Tibial nerve (tissue), 4 donors: ENCODE measurements at places on chromosomes 13 and 19.

DNA sequence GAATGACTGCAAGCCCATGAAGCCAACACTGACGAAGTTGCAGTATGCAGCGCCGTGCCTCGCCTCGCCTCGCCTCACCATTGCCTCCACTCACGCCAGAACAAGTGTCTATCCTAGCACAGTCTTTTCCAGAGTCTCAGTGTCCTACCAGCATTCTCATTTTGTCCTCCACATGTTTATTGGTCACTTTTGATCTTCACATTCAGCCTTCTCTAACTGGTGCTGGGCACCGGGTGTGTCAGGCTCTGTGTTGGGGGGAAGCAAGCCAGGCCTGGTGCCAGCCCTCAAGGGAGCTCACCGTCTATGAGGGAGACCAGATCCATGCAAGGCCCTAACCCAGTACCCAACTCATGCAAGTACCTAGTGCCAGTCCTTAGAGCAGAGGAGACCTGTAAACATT is 69.7 kb upstream of the GPR183 start:
- DNase-seq = no peak

DNA sequence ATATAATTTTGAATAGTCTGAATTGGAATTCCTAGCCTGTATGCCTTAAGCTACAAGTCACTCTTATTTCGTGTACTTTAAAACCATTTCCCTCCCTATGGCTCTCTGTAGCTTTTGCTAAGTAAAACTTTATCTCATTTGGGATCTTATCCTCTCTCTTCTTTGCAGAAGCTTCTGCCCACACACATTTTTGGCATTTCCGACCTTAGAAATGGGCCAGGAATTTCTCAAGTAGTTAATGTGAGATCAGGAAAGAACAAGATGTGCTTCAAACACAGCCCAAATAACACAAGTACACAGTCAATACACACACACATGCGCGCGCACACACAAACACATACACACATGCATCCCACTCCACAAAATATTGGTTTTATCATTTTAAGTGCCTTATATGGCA is 931.0 kb upstream of the MIR17HG start:
- DNase-seq = peak; percentile 7

DNA sequence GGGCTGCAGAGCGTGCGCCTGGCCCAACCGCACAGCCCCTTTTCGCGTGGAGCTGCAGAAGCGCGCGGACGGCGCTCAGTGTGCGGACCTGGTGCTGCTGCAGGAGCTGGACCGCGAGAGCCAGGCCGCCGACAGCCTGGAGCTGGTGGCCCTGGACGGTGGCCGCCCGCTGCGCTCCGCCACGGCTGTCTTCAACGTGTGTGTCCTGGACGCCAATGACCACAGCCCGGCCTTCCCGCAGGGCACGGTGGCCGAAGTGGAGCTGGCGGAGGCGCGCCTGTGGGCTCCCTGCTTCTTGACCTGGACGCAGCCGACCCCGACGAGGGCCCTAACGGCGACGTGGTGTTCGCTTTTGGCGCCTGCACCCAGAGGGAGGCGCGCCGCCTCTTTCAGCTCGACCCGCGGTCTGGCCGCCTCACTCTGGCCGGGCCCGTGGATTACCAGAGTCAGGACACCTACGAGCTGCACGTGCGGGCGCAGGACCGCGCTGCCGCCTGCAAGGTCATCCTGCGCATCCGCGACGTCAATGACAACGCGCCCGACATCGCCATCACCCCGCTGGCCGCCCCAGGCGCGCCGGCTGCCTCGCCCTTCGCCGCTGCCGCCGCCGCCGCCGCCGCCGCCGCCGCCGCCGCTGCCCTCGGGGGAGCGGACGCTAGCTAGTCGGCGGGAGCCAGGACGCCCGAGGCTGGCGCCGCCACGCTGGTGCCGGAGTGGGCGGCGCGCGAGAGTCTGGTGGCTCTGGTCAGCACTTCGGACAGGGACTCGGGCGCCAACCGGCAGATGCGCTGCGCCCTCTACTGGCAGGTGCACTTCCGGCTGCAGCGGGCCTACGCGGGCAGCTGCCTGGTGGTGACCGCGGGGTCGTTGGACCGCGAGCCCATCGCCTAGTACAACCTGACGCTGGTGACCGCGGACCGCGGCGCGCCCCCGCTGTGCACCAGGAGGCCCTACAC is 172.2 kb downstream of the OLFM4 start:
- no peak for DNase-seq

GRCh38 chr19:49149652-49150105 is 5.5 kb downstream of the HRC start:
- DNase-seq = peak; percentile 55

DNA sequence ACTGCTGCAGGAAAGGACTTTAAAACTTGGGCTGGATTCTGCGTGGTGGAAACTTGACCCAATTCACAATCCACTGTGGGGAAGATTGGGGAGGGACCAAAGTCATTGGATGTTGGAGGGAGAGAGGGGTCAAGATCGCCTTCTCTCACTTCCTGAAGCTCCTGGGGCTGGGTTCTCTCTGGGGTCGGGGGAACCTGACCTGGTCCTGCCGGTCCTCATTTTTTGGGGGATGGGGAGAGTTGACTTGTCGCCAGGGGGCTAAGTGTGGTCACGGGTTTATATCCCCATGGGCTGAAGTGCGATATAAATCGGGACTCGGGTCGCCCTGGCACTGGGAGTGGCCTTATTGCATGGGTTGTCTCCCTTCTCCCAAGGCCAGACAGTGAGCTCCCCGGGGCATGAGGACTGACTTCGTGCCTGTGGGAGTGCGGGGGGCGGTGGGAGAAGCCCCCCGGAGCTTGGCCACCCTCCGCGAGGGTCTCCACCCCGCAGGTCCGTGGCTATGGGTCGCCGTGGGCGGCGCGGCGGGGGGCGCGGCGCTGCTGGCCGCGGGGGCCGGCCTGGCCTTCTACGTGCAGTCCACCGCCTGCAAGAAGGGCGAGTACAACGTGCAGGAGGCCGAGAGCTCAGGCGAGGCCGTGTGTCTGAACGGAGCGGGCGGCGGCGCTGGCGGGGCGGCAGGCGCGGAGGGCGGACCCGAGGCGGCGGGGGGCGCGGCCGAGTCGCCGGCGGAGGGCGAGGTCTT is 6.3 kb downstream of the ICAM5 start:
- DNase-seq = no peak

GRCh38 chr13:100946588-100946987 is 272.0 kb upstream of the TMTC4 start:
- no peak for DNase-seq

- DNase-seq = no peak
These were observed 113.9 kb downstream of the OXGR1 start for GRCh38 chr13:96880419-96880818.

DNA sequence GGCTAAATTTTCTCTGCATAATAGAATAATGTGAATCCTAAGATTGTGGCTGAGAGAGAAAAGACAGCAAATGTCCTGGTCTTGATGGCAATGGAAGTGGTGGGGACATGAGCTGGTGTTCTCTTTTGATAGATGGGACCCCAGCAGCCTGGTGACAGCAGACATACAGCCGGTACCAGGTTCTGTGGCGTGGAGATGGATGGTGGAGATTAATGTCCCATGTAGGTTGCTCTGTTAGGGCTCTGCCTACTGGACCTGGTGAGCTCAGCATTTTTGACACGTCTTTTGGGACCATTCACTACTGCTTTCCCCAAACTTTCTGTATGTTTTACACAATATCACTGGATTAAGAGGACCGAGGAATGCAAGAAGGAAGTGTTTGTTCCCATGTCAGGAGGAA is 8.2 kb upstream of the SIGLEC14 start:
- DNase-seq = no peak
